ENCODE measurements at places on chromosomes 5 and 9. TPM values are rescaled to one million over a fixed set of nuclear protein-coding genes. Genes with fewer than 3 reads are reported as not detected.

GRCh38 chr5:138755084-138755748 is 2.0 kb downstream of the CTNNA1 start:
- no peak for DNase-seq

DNA sequence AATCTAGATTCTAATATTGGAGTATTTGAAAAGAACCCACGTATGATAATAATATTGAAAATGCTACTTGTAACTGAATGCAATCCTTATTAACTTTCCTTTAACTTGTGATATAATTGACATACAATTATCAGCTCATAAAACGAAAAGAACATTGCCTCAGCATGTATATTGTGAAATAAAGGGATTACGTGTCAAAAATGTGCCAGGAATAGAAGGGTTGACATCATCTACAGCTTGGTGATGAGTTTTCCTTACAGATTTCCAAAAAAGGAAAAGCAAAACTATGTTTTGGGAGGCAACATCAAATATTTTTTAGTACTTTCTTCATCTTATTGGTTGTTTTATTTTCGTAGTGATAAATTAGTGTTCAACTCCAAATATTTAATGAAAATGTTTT is 266.0 kb upstream of the PTGER4 start:
- DNase-seq, result no peak

GRCh38 chr9:136605988-136606660 is 56.6 kb upstream of the EGFL7 start:
- DNase-seq, result no peak

DNA sequence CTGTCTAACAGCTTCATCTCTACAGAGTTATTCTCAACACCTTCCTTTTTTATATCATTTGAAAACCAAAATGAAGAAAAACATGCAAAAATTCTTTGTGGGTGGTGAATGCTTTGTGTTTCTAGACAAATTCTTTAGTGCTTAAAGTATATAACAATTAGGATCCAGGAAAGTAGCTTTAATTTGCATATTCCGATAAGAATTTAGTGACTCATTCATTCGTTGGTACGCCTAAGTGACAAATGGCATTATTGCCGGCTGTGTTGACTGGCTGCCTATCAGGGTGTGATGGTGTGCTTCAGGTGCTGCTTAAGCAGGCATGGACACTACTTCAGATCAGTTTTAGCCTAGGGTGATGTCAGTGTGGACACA is 35.2 kb downstream of the LMNB1 start:
- no peak for DNase-seq

DNA sequence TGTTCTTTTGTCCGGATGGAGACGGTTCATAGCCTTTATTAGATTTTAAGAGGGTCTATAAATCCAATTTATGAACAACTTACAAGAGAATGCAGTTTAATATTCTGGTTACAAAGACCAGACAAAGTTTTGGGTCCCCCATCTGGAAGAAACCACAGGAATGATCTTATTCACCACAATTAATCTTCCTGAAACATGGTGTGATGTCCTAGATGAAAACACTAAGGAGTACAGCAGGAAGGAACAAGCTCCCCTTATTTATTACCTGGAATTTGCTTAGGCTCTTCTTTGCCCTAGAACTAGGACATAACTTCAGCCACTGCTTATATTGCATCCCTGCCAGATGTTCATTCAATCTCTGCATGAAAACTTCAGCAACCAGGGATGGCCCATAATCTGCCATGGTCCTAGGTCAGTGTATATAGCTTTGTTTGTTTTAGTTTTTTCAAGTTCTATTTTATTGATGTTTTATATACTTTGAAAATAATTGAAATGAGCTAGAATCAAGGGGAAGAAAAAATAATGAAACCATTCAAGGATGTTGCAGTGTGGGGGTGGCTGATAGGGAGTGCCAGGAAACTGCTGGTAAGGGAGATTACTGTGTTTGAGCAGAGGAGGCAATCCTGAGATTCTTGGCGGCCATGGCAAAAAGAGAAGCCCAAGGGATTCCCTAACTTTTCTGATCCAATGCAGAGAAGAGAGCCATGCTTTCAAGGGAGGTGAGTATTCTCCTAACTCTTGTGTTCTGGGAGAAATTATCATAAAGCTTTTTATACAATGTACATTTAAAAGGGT is 16.8 kb downstream of the TXNDC8 start:
- DNase-seq, result no peak

GRCh38 chr5:96687812-96688453 is 25.8 kb downstream of the CAST start:
- DNase-seq, result no peak

- DNase-seq, result no peak
Measured at GRCh38 chr5:33795496-33795895, 96.3 kb downstream of the ADAMTS12 start.

DNA sequence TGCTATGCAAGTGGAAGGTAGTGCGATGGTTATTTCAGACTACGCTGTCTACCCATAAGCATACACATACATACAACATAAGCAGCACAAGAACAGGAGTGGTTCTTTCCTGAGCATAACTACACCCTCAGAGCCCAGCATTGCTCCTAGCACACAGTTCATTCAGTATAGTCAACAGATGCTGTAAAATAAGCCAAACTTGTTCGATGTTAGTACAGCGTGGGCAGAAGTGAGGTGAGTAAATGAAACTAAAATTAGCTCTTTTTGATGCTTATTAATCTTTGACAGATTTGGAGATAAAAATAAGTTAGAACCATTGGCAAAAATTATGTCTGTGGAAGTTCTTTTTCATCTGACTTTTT is 47.8 kb downstream of the S1PR3 start:
- DNase-seq, result no peak

DNA sequence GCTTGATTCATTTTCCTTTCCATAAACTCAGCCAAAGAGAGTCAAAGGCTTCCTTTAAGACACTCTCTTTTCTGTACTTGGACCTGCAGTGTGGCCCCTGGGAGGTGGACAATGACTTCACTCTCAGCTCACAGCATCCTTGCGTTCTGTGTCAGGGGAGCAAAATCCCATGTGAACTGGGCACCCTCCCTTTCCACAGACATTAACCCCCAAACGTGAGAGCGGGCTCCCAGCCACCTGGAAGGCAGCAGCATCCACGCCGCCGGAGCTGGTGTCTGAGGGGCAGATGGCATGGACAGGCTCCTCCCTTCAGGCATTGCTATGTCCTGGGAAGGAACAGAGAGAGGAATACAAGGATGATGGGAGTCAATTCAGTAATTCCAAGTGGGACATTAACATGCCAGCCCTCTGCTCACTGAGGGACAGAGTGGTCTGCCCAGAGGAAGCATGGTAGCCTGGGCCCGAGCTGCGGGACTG is 39.5 kb downstream of the TRIP13 start:
- no peak for DNase-seq

DNA sequence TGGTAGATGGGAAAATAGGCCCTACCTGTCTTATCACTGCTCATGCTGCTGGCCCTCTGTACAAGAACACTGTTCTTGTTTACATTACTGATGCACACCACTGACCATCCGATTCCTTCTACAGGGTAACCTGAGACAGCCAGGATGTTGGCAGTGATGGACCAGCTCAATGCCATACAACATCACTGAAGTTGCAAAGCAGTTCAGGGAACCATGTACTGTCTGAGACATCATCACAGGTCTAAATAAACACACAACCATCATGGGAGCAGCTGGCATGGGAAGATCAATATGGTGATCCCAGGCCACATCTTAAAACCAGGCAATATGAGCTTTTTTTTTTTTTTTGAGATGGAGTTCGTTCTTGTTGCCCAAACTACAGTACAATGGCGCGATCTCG is 59.0 kb downstream of the IARS1 start:
- DNase-seq, result no peak

GRCh38 chr5:34789021-34789531 is 49.9 kb upstream of the TTC23L start:
- no peak for DNase-seq

DNA sequence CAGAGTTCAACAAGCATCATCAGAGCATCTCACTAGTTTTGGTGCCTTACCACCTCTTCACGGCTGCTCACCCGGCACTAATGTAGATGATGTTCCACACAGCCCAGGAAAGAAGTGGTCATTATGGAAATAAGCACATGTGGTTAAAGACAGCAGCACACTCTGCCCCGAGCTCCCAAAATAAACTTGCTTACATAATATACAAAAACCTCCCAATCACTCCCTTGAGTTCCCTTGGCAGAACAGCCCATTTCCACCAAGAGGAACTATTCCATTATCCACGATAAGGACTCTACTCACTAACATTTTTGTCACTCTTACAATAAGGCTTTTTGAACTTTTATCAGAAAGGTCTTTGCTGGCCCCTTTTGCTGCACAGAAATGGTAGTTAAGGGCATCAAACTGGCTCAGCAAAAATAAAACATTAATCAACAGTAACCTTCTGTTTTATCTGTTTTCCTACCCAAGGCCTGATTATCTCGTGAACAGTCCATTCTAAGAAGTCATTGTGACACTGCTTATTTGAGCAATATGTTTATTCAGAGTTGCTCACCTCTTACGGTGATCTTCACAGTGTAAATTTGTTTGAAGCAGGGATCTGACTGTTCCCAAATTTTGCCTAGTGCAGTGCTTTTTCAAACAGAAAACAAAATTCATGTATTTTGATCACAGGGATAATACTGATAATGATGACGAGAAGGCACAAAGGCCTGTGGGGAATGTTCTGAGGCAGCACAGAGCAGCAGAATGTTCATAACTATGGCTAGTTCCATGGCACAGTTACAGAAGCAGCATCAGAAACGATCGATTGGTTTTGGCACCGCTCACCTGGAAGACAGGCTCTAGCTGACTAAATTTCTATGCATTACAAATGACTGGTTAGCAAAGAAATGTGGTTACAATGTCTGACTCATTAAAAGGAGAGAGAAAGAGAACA is 399.8 kb upstream of the PIK3R1 start:
- DNase-seq, result no peak

DNA sequence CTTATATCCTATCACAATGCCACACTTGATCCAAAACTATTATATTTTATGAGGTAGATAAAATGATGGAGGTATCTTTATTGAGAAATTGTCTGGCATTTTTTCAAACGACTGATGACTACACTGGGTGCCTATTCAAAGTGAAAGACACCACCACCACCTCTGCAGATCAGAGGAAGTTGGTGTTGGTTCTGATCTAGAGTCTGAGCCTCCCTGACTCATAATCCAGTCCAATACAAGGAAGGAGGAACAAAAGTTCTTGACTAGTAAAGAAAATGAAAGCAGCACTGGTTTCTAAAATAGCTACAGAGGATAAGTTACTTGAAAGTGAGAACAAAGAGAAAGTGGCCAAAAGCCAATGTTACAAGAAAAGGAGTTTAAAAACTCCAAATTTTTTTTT is 139.9 kb downstream of the RFX3 start:
- no peak for DNase-seq

GRCh38 chr5:174397206-174397605 is 327.2 kb upstream of the MSX2 start:
- no peak for DNase-seq

DNA sequence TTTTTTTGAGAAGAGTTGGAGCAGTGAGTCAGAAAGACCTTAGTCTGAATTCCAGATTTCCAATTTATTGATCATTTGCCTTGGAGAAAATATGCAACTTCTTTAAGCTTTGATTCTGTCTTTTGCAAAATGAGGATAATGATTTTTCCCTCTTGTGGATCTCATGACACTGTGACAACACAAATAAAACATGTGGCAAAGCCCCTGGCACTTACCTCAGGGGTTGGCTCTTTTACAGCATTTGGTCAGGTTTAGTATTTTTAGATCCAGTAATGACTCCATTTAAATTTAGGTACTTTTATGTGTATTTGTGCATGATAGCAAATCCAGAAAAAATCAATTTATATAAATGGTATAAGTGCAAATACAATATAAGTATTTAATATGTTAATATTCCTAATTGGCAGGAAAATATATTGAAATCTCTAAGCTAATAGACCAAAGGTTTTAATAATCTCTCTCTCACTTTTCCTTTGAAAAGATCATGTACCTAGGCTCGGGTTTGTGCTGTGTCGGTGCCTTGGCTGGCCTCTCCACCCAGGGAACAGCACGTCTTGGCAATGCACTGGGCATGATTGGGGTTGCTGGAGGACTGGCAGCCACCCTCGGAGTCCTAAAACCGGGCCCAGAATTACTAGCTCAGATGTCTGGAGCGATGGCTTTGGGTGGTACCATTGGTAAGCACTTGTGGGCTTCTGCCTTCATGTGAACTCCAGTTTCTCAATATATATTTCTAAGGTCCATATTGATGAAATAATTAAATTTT is 49.7 kb downstream of the NNT start:
- no peak for DNase-seq

DNA sequence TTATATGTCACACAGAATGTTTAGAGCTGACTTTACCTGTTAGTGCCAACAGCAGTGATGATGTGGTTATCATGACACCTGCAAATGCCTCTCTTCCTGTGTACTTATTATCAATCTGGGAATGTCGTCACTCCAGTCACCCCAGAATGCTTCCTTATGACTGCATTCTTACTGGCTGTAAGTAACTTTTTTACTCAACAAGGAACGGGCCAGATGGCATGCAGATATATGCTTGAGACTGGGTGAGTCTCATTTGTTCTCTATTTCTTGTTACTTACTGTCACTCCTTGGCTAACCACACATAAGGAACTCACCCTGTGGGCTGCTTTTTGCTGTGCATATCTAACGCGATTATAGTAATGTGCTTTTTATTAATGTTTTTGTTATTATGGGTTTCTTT is 385.5 kb upstream of the MEF2C start:
- DNase-seq, result no peak

DNA sequence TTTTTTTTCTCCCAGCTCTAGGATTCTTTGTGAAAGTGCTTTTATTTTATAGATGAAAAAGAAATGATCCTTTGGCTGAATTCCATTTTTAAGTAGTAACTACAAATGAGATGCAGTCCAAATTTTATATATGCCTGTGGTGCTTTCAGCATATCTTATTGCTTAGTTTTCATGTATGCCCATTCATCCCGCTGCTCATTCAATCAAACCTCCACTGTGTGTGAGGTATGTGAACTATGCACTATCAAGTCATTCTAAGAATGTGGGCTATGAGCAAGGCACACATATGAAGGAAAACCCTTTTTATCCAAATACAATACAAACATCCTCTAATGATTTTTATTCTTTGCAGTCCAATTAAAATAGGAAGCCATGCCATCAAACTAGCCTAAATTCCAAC is 1069.1 kb upstream of the DMAC1 start:
- DNase-seq, result no peak

CCL28 gene
- total RNA-seq, result not detected

BAAT gene
- not detected for total RNA-seq

SPINK7 gene
- not detected for total RNA-seq

LHFPL2 gene
- 95.5 TPM for total RNA-seq

ANKRA2 gene
- 15.7 TPM for total RNA-seq

CXCL14 gene
- total RNA-seq, result 0.20 TPM

PKN3 gene
- total RNA-seq, result 15.7 TPM

ANKRD34B gene
- total RNA-seq, result 0.20 TPM
